Endothelial cell (in vitro differentiated cells): ENCODE measurements at places on chromosomes 11 and 22. TPM values are rescaled to one million over a fixed set of nuclear protein-coding genes. Genes with fewer than 3 reads are reported as not detected.

FOLR2 gene
- not detected for total RNA-seq

TBX10 gene
- not detected for total RNA-seq

CTR9 gene
- total RNA-seq = 43.5 TPM

PHETA2 gene
- 3.5 TPM for total RNA-seq

PARVG gene
- total RNA-seq = 0.90 TPM

MAP4K2 gene
- total RNA-seq = 202 TPM

- DNase-seq = no peak
Measured at GRCh38 chr11:86386746-86387145, 12.1 kb downstream of the CCDC81 start.

DNA sequence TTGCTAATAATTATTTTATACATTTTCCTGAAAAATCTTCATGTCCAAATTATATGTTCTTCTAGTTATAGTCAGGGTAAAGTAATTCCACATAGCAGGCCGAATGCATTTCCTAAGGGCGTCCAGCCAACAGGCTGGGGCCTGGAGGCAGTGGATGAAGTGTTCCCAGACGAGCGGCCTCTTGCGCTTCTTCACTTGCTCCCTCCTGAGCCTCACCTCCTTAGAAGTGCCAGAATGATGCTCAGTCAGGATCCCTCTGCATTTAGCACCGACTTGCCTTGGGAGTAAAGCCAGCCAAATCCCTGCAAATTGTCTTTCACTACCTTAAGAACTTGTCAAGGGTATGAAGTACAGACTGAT lies 1.5 kb downstream of the OLFML1 start:
- no peak for DNase-seq

DNA sequence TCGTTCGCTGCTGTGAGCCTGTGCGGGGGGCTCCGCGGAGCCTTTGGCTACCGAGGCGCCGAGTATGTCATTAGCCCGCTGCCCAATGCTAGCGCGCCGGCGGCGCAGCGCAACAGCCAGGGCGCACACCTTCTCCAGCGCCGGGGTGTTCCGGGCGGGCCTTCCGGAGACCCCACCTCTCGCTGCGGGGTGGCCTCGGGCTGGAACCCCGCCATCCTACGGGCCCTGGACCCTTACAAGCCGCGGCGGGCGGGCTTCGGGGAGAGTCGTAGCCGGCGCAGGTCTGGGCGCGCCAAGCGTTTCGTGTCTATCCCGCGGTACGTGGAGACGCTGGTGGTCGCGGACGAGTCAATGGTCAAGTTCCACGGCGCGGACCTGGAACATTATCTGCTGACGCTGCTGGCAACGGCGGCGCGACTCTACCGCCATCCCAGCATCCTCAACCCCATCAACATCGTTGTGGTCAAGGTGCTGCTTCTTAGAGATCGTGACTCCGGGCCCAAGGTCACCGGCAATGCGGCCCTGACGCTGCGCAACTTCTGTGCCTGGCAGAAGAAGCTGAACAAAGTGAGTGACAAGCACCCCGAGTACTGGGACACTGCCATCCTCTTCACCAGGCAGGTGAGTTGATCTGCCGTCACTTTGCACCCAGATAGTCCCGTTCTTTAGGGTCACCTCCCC lies 1.0 kb downstream of the ADAMTS15 start:
- no peak for DNase-seq

DNA sequence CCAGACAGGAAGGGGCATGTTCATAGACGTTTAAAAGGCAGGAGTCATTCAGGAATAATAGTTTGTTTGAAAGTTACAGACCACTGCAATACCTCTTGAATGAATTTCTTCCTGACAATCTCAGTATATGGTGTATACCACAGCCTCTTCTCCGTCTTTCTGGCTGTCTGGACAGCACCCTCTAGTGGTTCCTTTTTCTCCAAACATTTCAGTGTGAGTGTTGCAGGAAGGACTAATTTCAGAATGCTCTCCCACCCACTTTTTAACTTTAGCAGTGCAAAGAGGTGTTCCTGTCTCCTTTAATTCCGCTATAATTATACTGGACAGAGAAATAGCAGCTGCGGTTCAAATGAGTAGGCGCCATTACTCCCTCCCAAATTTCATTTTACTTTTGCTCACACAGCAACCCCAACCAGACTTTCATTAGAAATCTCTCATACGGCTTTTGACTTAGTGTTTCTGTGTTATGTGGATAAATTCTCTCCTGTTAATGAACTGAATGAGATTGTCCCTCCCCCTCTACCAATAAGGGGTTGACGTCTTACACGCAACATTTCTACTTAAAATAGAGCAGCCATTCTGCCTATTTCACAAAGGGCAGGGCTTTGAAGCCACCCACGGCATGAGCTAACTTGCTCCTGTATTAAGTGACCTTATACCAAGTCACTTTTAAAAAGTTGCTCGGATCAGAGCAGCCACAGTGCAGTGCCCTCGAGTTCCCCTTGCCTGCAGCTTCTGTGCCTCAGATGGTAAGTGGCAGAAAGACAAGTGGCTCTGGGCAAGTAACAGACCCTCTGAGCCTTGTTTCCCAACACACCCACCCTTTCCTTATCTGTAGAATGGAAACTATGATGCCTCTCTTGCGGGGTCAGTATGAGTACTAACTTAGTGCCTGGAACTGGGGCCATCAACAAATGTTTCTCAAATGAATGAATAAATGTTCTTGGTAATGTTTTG lies 368.6 kb downstream of the OPCML start:
- peak; percentile 45 for DNase-seq

DNA sequence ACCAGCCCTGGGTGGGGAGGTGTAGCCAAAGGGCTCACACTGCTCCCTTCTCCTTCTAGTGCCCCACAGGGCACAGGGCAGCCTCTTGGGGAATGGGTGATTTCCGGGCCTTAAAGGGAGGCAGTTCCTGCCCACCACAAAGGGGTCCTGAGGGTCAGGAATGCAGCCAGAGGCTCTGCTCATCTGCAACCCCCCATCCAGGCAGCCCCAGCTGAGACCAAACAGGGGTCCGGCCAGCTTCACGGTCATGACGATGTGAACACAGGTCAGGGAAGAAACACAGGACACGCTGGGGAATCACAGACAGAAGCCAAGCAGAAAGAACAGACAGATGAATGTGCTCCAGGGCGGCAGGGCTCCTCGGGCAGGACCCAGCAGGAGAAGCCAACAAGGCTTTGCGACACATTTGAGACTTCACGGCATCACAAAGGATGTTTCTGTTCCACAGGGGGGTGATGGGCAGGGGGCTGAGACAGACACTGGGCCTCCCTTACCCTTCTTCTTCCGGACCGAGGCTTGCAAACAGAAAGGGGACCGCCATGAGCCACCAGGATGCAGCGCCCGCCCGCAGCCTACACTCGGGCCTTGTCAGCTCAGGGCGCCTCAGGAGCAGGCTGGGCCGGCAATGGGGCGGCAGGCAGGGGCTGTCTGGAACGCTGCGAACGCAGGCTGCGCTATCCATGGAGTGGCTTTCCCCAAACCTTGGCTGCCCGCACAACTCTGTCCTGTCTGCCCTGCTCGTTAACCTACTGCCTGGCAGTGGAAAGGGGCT lies 101.9 kb downstream of the CTTN start:
- DNase-seq = no peak

- no peak for DNase-seq
Measured at GRCh38 chr11:8056810-8057463, 24.1 kb upstream of the TUB start.

DNA sequence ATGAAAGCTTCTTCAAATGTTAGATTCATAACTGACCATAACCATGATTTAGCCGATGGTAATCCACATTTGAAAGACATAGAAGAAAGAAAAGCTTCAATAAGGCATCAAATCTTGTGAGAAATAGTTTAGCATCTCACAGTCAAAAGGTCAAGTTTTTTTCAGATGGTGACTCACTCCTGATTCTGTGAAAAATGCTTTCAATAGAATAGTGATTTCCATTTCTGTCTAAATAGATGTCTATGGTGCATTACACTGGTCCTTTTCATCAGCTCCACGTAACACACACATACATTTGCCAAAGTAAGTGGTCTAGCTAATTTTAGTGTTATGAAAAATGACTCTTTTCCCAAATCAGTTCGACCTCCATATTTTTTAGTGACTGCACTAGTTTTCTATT lies 139.2 kb downstream of the LRRC4C start:
- no peak for DNase-seq

GRCh38 chr22:39613549-39613921 lies 43.0 kb downstream of the CACNA1I start:
- no peak for DNase-seq

DNA sequence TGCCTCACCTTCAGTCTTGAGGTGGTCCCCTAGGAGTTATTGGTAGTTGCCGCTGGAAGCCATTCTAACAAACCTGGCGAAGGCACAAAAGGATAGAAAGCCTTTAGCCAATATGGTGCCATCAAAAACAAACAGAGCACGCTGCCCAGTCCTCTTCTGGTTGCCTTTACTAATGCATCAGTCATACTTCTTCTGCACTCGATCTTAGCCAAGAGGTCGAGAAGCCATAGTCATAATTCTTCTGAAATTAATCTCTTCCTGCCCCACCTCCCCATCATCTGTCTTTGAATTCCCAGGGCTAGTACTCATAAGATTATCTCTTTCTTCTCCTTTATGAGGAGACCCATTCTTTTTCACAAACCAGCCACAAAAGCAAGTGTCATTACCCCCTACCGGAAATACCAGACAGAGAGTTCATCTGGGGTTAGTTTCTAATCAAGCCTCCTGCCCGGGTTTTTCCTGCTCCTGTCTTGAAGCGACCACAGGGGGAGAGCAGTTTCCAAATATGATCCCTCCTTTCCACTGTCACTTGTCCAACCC lies 21.4 kb upstream of the EHF start:
- DNase-seq = no peak

GRCh38 chr11:118442908-118443589 lies 6.8 kb downstream of the KMT2A start:
- DNase-seq = no peak

DNA sequence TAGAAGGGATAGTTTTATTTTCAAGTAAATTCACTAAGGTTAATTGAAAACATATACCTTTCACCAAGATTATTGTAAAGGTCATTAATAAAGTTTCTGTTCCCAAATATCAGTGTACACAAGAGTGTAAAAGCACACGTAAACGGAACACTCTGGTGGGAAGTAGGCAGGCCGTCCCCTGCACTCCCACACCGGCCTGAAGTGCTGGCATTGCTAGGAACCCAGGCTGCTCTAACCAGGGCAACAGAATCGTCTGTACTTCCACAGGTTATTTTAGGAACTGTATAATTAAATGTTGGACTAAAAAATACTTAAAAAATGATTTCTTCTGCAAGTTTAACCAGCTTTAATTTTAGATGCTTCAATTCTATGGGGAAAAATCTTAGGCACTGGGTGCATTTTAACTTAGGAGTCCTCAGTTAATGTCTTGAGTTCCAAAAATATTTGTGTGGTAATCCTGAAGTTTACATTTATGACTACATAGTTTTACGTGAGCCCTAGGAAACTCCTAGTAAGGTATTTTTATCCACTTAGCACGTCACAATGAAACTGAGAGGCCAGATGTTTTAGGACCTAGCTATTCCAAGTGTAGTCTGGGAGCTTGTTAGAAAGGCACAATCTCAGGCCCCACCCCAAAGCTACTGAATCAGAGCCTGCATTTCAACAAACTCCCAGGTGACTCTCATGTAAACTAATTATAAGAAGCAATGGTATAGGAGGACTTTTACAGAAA lies 31.2 kb downstream of the KMT5B start:
- DNase-seq = no peak

DNA sequence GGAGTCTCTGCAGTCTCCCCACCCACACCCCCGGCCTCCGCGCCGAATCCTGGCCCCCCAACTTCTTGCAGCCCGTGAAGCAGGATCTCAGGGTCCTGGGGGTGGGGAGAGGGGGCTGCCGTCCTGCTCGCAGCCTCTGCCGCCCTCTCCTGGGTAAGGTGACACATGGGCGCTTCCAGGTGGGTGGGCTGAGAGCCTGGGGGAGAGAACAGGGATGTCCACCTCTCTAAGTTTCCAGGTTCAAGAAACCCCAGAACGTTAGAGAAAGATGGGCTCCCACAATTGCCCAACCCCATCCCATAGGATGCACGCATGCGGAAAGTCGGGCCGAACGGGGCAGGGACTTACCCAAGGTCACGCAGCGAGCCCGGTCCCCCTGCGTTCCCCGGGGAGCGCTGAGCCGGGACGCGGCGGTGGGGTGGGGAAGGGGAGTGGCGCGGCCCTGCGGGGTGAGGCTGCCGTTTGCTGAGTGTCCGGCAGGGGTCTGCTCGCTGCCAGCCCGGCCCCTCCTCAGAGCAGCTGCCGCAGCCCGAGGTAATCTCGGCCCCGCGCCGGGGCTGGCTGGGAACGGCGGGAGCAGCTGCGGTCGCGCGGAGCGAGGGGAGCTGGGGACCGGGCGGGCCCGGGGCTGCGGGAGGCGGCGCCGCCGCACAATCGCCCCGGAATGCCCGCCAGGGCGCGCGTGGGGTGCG lies 705 bp upstream of the CAPN1 start:
- DNase-seq = peak; percentile 83

- no peak for DNase-seq
Measured at GRCh38 chr11:122076512-122077120, 39.4 kb downstream of the BLID start.

GRCh38 chr11:74751303-74751702 lies 2.7 kb downstream of the RNF169 start:
- DNase-seq = no peak

- DNase-seq = no peak
Measured at GRCh38 chr11:77418155-77418970, 55.5 kb downstream of the PAK1 start.

DNA sequence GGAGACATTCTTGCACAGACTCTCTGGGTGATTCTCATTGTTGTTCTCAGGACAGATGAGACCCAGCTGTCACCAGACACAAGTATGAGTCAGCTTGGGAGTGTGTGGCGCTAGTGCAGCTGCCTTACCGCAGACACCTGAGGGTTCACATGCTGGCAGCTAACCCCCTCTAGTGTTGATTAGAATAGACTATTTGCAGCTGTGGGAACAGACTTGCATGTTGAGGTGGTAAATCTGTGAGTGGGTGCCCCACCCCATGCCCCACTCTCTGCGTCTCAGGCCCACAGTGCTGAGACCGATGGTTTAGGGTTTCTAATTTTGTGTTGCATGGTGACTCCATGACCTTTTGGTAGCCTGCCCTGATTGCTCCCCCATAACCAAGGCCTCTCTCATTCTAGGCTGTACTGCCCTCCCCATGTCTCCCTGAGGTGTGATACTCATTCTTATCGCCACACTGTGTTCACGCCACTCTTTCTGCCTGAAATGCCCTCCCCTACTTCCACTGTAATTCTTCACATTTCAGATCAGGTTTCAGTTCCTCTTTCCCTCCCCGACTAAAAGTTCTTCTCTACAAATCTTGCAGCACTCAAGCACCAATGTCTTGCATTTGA lies 73.7 kb upstream of the KIRREL3 start:
- DNase-seq = peak; percentile 31

DNA sequence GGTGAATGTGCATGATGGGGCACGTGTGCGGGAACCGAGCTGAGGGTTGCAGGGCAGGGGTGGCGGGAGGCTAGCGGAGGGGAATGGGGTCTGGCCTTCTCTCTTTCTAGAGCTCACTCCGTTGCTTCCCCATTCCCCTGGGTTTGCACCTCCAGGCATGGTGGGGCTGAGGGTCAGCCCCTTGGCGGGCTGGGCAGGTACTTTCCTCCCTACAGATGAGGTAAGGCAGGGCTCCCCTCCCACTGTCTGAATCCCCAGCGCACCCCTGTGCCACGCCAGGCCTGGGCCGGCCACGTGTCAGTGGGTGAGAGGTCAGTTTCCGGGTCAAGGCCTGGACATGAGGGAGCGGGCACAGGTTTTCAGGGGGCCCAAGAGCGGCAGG lies 8.9 kb downstream of the SUSD2 start:
- DNase-seq = no peak
